Esophagus mucosa (tissue), 1 donor: ENCODE measurements at places on chromosomes 2 and 18.

- ATAC-seq: no peak
Measured at GRCh38 chr2:181307203-181307991, 149.8 kb upstream of the ITGA4 start.

DNA sequence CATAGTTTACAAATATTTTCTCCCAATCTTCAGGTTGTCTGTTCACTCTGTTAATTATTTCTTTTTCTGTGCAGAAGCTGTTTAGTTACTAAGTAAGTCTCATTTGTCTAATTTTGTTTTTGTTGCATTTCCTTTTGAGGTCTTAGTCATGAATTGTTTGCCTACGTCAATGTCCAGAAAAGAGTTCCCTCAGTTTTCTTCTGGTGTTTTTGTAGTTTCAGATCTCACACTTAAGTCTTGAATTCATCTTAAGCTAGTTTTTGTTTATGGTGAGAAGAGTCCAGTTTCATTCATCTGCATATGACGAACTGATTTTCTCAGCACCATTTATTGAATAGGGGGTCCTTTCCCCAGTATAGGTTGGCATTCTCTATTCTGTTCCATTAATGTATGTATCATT lies 1252.2 kb upstream of the TMEFF2 start:
- no peak for ATAC-seq

GRCh38 chr18:10247021-10247741 lies 207.3 kb upstream of the APCDD1 start:
- ATAC-seq: no peak

DNA sequence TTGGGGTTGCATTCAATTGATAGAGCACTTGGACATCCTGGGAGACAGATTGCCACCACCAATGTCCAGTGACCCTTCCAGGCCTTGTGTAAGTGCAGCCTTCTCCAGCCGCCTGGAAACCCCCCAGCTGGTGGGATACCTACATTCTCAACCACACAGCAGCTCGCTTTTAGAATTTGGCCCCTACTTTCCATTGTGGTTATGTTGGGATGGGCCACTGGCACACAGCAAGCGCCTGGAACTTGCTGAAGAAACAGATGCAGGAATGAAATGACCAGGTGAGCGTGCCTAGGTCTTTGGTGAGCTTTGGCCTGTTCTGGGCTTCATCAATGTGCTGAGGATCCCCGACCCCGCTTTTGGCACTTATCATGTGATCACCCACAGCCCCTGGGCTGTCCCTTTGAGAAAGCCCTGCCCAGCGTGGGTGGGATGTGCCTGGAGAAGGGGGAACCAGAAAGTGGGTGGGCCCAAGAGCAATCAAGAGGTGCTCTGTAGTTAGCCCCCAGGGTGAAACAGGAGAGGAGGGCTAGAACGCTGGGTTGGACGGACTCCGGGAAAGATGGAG lies 16.0 kb upstream of the NTSR2 start:
- ATAC-seq: no peak

GRCh38 chr18:34772887-34773286 lies 62.8 kb downstream of the DTNA start:
- ATAC-seq: no peak

- ATAC-seq: no peak
Measured at GRCh38 chr2:213157242-213157641, 5.8 kb upstream of the IKZF2 start.

DNA sequence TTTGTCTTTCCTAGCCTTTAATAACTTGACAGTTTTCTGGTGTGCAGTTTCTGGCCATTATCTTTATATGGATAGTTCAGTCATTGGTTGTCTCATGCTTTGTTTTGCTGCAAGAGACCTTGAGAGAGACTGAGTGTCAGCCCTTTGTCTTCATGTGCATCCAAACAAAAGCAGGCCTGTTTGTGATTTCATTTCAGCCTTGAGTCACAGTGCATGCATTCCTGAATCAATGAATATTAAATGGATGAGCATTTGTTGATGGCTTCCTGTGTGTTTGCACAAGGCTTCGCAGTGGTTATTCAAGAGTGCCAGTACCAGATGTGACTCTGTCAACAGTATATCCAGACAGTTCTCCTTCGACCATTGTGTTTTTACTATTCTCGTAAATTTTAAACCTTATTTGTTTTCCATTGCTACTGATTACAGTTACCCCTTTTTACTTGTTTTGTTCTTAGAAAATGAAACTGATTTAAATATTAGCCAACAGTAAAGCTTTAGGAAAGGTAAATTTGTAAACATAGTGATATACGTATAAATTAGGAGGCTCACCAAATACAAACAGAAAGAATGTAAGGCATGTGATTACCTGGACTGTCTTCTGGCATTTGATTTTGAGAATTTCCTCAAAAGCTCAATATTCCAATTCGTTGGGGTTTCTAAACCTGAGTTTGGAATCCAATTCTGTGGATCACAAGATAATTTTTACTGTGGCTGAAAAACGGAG lies 319.8 kb downstream of the CTNNA2 start:
- ATAC-seq: no peak

DNA sequence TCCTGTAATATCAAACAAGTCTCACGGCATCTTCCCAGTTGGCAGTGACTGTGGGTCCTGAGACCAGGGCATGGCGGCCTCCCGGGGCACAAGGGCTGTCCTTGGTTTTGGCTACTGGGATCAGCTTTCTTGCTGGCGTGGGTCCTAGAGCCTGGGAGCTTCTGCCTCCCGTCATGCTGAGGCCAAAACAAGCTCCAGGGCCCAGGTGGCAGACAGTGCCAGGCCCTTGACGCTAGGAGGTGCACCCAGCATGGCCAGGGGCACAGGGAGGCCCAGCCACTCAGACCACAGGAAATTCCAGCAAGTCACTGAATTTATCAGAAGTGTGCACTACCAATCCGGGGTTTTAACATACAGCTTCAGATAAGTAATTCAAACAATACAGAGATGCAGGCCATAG lies 184.7 kb downstream of the EIPR1 start:
- ATAC-seq: no peak

DNA sequence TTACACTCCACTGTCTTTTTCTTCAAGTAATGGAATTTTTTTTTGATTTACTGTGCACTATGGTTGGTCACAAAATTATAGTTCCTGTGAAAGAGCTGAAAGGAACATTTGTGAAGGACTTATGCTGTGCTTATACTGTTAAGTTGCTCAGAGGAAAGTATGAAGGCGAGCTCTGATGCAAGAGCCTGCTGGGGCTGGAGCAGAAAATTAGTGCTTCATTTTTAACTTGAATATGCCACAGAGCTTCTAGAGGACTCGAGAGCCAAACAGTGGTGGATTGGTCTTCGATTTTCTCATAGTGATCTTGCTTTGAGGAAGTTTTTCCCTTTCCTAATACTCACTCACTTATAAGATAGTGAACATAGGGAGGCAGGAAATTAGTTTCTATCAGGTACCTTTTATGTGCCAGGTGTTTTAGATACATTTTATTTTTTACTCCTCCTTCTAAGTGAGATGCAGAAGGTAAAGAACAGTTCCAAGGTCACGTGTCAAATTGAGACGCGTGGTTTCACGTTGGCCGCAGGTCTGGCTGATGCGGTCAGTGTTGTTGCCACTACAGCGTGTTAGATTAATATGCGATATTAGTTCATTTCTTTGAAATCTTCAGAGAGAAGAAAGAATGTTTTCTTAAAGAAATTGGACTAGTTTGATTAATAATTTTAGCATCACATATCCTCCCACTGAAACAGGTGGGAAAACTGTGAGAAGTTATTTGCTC lies 20.2 kb downstream of the GATA6 start:
- no peak for ATAC-seq

GRCh38 chr2:62309465-62310091 lies 113.7 kb downstream of the B3GNT2 start:
- no peak for ATAC-seq

DNA sequence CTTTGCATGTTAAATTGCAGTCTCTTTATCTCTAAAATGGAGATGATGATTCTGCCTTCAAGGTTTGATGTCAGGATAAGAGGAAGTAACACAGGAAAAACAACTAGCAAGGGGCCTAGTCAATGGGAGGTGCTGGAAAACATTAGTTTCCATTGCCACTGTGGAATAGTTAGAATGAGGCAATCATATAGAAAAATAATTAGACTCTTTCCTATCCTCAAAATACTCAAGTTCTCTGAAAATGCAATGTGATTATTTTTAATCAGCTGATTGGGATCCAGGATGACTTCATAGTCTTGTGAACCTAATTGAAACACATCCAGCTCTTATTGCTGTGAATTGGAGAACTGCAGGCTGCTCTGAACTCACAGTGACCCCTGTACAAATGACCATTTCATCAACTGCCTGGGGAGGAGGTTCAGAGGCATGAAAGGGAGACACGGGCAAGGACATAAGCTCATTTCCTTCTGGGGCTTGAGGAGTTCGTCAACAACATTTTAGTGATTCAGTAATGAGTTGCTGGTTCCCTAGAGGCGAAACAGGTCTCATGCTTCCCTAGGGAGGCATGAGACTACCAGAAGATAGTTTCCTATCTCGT lies 422.5 kb downstream of the LPIN1 start:
- ATAC-seq: peak; percentile 52

GRCh38 chr2:230678018-230678417 lies 34.6 kb upstream of the CAB39 start:
- ATAC-seq: no peak

DNA sequence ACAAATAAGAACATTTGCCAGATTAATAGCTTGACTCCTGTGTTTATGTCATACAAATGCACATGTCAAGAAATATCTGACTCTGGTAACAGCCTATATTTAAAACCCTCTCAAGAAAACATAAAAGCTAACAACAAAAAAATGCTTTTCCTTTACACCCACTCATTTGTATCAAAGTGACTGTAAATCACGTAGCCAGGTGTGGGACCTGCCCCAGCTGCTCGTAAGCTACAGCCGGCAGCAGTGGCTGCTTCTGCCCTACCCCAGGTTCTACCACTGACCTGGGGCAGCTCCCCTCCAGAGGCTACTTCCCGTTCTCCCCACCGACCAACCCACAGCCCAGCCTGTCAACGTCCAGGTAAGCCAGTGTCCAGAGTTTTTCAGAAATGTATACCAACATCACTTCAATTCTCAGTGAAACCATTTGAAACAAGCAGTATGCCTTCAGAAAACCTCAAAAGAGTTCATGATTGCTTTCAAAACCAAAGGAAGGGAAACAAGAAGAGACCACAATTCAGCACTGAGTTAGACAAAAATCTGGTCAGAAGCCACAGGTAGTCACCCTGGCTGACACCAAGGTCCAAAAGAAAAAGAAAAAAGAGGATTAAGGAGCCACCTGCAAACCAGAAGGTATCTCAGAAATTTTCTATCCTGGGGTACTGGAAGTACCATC lies 40.4 kb downstream of the KIDINS220 start:
- no peak for ATAC-seq

DNA sequence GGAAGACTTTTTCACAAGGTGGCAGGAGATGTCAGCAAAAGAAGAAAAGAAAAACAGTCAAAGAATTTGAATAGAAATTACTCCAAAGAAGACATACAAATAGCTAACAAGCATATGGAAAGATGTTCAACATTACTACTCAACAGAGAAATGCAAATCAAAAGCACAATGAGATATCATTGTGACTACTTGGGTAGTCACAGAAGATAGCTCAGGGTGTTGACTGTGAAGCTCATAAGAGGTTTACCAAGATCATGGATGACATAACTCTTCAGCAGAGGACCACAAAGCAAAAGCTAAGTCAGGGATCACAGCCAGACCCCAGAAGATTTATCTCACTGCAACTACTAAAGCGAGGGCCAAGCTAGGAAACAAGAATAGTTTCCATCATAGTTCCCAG lies 53.0 kb upstream of the TANK start:
- no peak for ATAC-seq

- no peak for ATAC-seq
Measured at GRCh38 chr2:109481196-109481555, 132.6 kb downstream of the SEPTIN10 start.

- ATAC-seq: no peak
Measured at GRCh38 chr2:8438996-8439395, 242.9 kb upstream of the ID2 start.

DNA sequence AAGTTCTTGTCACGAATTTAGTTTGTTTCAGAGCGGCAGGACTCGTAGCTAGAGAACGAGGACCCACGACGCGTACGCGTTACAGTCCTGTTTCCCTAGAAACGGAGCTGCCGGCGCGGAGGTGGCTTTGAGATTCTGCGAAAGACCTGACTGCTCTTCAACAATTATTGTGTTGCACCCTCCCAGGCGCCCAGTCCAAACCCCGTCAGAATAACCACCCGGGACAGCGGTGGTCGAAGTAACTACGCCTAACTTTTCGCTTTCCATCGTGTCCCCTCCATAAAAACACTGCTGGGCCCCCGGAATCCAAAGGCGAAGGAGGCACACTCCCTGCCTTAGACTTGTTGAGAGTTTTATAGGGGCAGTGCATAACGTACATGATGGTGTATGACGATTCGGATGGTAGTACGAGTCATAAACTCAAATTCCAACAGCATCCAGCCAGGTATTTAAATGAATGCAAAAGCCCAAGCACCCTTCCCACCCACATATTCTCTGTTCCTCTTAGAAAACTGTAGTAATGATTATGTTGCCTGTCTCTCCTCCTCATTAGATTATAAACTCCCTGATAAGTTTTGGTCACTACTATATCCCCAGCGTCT lies 651 bp upstream of the STAM2 start:
- peak; percentile 11 for ATAC-seq

GRCh38 chr2:238235856-238236255 lies 4.0 kb downstream of the HES6 start:
- no peak for ATAC-seq

- ATAC-seq: peak; percentile 73
Measured at GRCh38 chr18:79964330-79965118, at the start of gene HSBP1L1. HSBP1L1 (plus strand) TSS chr18:79964643; CDS start chr18:79964736, 93 bp downstream.

DNA sequence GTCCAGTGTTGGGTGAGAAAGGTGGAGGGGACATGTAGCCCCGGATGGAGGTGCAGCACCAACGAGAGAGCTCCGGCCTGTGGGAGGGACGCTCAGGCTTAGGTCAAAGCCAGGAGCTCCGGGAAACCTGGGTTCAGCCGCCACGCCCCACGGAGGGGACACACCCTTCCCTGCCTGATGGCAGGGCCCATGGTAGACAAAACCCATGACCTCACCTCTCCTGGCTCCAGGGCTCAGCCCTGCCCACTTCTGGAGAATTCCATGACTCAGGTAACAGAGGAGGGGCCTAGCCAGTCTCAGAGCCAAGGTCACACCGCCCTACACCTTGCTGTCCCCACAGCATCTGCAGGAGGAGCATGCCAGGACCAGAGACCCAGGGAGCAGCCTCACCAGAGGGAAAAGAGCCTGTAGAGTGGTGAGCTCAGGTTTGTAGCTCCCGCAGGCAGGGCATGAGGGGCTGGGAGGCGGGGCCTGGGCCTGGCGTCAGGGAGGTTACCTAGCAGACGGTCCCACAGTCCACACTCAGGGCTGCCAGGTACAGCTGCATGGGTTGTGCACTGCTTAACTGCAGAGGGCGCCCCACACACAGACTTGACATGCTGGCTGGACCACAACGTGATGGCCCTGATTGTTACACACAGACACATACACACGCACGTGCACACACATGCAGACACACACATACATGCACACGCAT lies 70.8 kb upstream of the SMAD7 start:
- peak; percentile 94 for ATAC-seq

GRCh38 chr2:113251118-113251517 lies 27.6 kb downstream of the PAX8 start:
- no peak for ATAC-seq
